ENCODE measurements at places on chromosomes 5 and 9.

DNA sequence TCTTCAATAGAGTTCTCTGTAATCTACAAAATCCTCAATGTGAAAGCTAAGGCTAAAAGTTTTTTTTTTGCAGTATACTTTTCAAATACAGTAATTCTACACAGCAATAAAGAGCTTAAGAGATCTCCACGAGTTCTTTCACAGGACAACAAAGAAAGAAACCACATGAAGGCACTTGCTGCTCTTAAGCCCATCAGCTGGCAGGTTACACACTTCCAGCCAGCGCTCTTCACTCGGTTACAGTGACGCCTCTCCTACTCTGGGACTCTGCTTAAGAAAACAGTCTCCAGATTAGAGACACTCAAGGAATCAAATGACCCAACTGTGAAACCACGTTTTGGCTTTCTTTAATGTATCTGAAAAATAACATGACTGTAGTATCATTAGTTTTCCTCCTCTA, 85.0 kb downstream of the ROR2 start:
- DNase-seq: no peak

DNA sequence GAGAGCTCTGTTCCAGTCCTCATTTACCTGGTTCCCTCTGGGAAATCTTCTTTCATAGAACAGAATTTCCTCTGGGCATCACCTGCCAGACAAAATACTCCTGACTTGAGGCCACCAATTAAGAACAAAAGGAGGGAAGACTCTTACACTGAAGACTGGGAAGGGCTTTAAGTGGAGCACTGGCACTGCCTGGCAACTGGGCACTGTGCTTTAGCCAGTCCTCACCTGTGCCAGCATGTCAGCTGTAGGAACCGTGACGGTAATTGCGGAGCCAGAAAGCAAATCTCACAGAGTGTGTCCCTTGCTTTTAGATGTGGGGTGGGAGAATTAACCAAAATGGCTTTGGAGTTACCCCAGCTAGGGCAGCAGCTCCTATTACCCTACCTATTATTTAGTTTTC, 40.6 kb downstream of the FAM219A start:
- DNase-seq: no peak

DNA sequence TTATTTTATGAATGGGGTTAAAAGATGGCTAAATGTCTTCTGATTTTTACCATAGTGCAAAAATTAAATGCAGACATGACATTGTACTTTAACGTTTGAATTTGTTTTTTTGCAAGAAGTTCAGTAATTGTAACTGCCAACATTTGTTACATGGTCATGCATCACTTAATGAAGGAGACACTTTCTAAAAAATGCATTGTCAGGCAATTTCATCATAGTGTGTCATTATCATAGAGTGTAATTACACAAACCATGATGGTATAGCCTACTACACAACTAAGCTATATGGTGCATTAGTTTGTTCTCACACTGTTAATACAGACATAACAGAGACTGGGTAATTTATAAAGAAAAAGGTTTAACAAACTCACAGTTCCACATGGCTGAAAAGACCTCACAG, 50.0 kb upstream of the NAA35 start:
- DNase-seq: no peak

DNA sequence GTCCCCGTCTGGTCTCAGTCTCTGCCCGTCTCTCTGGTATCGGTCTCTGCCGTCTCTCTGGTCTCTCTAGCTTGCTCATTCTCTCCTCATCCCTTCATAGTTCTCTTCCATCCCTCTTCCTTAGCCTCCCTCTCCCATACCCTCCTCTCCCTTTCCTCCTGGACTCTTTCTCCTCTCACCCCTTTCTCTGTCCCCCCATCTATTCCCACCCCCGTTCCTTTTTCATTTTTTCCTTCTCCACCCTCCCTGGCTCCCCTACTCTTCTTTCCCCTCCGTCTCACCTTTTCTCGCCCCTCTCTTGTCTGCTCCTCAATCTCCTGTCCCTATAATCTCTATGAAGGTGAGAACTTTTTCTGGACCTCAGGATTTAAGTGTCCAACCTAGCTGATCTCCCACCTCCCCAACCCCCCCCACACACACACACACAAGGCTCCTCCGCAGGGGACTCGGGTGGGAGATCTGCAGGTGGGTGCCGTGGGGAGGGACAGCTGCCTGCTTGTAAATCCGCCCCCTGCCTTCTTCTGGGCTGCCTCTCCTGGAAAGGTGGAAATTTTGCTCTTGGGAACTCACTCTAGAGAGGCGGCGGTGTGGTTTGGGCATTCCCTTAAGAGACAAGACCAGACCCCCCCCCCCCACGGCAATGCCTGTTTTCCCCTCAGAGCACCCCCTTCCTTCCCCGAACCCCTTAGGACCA, 953 bp downstream of the UBE2QL1 start:
- no peak for DNase-seq

DNA sequence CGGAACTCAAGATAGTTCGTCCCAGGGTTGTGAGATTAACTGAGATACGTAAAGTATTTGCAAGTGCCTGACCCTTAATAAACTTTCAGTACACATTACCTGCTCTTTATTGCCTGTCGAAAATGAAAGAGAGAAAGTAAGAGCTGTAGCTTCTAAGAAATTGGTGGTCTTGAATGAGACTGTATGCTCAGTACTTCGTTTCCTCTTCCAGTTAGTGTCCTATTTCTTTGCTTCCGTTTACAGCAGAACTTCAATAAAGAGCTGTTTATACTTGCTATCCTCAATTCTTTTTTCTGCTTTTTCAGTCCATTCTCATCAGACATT, 534 bp downstream of the SRFBP1 start:
- DNase-seq: no peak

DNA sequence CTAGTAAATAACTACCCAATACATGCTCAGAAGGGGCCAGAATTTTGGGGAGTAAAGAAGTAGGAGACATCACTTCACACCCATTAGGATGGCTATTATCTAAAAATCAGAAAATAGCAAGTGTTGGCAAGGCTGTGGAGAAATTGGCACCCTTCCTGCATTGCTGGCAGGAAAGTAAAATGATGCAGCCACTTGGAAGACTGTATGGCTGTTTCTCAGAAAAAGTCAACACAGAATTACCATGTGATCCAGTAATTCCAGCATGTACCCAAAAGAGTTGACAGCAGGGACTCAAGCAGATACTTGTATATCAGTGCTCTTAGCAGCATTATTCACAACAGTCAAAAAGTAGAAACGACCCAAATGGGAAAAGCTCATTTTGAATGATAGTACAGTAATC, 107.6 kb downstream of the APBA1 start:
- DNase-seq: no peak

DNA sequence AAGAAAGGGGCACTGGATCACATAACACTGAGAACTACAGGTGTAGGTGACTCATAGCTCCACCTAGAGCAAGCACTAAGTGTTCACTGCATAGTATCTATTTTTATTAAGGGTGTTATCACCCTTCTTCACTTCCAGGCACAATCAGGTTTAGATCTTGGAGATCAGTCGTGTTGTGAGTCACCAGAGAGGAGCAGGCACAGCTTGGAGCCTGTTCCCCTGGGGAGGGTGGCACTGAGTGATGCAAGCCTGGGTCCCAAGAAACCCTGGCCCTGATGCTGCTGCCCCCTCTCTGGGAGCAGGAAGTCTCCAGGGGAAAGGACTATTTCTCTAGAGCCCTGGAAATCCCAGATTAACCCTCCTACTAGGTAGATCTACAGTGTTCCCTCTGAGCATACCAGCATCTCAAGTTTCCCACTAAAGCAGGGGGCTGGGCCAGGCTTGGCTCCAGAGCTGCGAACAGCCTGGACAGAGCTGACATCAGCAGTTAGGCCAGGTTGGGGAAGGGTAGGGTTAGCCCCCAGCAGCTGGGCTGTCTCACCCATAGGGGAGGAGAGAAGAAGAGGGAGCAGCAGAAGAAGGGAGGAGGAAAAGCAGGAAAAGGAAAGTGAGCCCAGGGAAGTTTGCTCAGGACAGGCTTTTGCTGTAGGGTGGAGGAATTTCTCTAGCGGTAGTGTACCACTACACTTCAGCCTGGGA, 28.1 kb upstream of the SPINK4 start:
- DNase-seq: no peak

GRCh38 chr5:111942201-111942600, 185.2 kb upstream of the NREP start:
- no peak for DNase-seq

DNA sequence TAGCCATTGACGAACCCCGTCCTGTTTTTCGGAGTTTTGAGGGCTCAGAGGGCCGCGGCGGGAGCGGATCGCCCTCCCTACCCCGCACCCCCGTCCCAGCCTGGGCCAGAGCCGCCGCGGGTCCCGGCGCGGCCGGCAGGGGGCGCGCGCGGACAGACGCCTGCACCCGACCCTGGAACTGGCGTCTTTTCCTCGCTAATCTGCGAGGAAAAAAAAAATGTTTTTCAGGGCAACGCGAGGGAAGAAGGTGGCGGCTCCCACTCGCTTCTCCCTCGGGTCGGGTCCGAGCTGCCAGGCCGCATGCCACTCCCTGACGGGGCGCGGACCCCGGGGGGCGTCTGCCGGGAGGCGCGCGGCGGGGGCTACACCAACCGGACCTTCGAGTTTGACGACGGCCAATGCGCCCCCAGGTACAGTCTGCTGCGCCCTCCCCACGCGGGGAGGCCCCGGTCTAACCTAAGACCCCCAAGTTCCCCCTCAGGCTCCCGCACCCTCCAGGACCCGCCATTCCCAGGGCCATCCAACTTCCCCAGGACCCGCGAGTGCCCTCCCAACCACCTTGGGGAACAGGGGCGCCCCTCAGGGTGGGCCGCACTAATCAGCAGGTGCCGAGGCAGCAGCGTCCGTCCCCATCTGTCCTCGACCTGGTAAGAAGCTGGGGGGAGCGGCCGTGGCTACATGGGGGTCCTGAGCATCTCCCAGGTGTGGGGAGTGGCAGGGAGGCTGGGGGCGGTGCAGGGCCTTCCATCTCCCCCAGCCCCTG, at the start of gene KCNT1:
KCNT1 (plus strand) TSS at position 227 of the 763 bp plus-strand sequence; CDS start at position 301, 74 bp downstream.
- peak; percentile 60 for DNase-seq

DNA sequence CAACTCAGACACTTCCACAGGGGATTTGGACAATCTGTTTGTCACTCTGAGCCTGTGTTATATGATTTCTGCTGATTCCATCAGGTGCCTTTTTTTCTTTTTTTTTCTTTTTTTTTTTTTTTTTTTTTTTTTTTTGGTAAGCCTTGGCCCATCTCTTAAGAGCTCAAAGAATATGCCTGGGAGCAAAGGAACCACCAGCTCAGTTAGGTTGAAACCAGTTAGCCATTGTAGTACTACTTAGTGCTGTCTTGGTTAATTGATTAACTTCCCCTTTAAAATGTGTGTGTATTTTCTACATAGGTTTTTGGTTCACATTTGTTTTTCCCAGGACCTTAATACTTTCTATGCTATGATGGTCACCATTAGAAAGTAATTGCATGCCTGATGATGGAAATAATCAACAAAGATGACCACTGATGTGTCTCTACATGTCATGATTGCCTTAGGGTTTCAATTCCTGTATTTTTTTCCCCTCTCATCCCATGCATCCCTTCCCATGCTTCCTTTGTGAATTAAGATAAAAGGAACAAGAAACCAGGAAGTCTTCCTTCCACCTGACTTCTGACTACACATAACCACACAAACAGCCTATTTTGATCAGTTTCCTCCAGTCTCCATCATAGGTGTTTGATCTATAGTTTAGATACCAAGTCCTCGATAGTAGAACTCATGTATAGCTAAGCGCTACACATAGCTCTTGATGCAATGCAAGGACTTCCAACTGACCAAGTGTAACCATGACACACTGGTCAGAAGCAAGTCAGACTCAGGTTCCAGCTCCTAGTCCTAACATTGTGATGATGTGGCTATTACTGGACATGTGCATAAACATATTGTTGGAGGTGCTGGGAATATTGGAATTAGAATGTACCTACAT, 306.1 kb downstream of the EFNA5 start:
- DNase-seq: no peak

DNA sequence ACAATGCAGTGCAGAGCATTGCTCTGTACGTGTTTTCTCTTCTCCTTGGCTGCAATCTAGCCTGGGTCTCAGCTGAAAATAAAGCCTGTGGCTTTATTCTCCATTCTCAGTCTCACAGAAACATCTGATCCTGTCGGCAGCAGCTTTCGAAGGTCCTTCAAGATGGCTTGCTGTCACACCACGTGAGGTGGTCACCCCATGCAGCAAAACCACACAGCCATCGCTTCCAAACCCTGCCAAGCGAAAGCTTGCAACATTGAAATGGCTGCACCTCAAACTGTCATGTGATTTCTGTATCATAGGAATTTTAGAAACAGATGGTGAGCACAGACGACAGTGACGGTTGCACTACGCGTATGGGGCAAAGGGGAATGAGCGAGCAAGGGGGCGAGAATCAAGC, 98.5 kb upstream of the SMARCA2 start:
- DNase-seq: no peak

GRCh38 chr5:87605663-87606062, 192.9 kb upstream of the CCNH start:
- DNase-seq: no peak
